Karpas-422 (cell line): ENCODE measurements at places on chromosomes 1 and 21. TPM values are rescaled to one million over a fixed set of nuclear protein-coding genes. Genes with fewer than 3 reads are reported as not detected.

The DNAJC28 gene
- total RNA-seq = 0.22 and 0.25 TPM in 2 replicates

The BGLAP gene
- total RNA-seq = 0.18 and 0.48 TPM in 2 replicates

The SLC35F3 gene
- not detected in 2 replicates for total RNA-seq

The FHAD1 gene
- total RNA-seq = 0.45 and 1.2 TPM in 2 replicates

The SH2D2A gene
- not detected in 2 replicates for total RNA-seq

The TEDDM1 gene
- total RNA-seq = not detected in 2 replicates

GRCh38 chr1:208535511-208535910 is 291.3 kb upstream of the PLXNA2 start:
- DNase-seq = no peak
- no peaks in the 10 kb centered on the region for H3K36me3 ChIP-seq
- no peaks in the 10 kb centered on the region for H3K27me3 ChIP-seq

DNA sequence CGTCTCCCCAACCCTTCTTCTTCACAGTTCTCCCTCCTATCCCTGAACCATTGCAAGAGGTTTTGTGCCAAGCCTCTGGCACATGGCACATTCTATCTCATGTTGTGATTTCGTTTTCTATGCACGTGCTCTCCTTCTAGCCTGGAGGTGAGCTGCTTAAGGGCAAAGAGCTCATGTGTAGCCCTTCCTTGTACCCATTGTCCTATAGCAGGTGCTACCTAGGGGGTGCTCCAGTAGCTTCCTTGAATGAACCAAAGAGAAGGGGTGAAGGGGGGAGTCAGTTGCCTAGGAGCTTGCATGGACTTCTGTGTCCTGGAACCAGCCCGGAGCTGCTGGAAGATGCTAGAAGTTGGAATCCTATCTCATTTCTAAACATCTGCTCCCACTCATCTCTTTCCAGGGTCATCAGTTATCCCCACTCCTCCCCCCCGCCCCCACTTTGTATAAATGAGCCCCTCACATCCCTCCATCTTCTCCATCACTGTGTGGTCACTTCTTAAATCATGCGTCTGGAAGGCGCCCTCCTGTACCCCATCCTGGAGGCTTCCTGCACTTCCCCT is 535 bp upstream of the DISC1 start:
- peak; percentile 60 for DNase-seq
- peaks cover 3% of the 10 kb centered on the region; the same call in 1 of the 2 replicates for H3K27me3 ChIP-seq
- H3K36me3 ChIP-seq = no peaks in the 10 kb centered on the region
- H3K4me3 ChIP-seq = peak overlapping the region; percentile 86

DNA sequence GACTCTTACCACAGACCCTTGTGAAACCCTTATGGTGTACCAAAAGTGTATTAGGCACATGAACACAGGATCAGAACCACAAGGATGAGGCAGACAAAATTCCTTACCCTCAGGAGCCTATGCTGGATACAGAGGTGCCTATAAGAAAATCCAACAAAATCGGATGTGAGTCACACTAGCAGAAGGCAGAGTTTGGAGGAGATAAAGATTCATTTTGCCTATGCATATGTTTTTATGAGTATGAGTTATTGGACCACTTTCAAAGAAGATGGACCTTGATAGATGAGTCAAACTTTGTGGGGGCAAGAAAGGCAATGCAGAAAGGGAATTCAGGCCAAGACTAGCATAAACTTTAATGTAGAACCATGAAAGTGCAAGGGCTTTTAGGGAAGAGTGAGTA is 17.0 kb downstream of the CAMK1G start:
- no peak overlapping the region for H3K27ac ChIP-seq
- H3K36me3 ChIP-seq = no peaks in the 10 kb centered on the region
- DNase-seq = no peak
- H3K4me3 ChIP-seq = no peak overlapping the region

DNA sequence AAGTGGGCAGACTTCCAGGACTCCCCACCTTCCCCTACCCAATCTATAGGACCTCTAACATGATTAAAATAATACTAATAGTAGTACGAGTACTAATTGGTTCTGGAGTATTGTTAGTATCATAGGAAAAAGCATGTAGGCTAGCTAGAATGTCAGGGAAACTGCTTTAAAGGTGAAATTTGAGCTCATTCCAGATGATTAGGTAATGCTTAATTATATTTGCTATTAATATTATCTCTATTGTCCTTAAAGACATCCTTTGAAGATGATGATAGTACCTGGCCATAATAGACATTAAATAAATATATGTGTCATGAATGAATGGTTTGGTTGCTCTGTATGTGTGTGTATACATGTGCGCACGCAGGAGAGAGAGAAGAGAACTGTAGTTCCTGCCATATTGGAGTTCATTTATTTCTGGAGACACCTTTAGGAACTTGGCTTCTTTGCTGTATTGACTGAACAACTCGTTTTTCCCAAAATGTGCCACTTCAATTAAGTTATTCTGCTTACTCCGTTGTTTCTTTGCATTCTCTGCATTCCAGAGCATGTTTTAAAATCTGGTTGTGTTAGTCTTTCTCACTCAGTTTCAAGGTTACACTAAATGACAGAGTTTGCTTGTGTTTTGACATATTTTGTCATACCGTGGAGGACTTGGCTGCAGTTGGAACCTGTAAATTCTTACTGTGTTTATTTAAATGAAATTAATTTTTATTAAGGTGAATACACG is 117.1 kb downstream of the OSBPL9 start:
- no peaks in the 10 kb centered on the region for H3K36me3 ChIP-seq
- no peak overlapping the region for H3K27ac ChIP-seq
- H3K27me3 ChIP-seq = no peaks in the 10 kb centered on the region
- H3K4me3 ChIP-seq = no peak overlapping the region
- peaks cover 48% of the 10 kb centered on the region for H3K4me1 ChIP-seq

- H3K36me3 ChIP-seq = no peaks in the 10 kb centered on the region
- no peak overlapping the region for H3K27ac ChIP-seq
- DNase-seq = no peak
- H3K27me3 ChIP-seq = no peaks in the 10 kb centered on the region
- H3K4me3 ChIP-seq = no peak overlapping the region
These were observed 70.4 kb upstream of the UBE2U start for GRCh38 chr1:64133036-64133435.

- DNase-seq = no peak
- H3K36me3 ChIP-seq = no peaks in the 10 kb centered on the region
- no peaks in the 10 kb centered on the region for H3K27me3 ChIP-seq
- H3K4me1 ChIP-seq = peaks cover 21% of the 10 kb centered on the region
- H3K27ac ChIP-seq = no peak overlapping the region
These were observed 1.2 kb downstream of the SMIM1 start for GRCh38 chr1:3773572-3774275.

DNA sequence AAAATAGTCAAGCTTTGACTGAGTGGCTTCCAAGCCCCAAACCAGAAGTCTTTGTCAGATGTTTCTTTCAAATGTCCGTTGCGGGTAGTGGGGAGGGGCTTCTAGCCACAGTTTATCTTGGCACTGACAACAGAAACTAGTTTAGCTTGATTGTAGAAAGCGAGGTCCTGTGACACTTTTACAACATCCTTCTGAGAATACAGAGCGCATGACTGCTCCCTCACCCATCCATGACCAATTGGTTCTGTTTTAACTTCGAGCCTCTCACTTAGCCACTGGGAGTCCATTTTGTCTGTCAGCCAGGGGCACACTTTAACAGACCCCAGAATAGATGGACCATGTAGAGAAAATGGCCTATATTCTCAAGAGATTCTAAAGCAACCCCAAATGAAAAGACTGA is 199.2 kb upstream of the ST6GALNAC5 start:
- H3K36me3 ChIP-seq = no peaks in the 10 kb centered on the region
- H3K27ac ChIP-seq = no peak overlapping the region
- 0 out of 2 replicates have a peak overlapping the region, but pooled peaks have one; percentile 17 for H3K4me3 ChIP-seq
- H3K4me1 ChIP-seq = peaks cover 28% of the 10 kb centered on the region
- H3K27me3 ChIP-seq = no peaks in the 10 kb centered on the region

DNA sequence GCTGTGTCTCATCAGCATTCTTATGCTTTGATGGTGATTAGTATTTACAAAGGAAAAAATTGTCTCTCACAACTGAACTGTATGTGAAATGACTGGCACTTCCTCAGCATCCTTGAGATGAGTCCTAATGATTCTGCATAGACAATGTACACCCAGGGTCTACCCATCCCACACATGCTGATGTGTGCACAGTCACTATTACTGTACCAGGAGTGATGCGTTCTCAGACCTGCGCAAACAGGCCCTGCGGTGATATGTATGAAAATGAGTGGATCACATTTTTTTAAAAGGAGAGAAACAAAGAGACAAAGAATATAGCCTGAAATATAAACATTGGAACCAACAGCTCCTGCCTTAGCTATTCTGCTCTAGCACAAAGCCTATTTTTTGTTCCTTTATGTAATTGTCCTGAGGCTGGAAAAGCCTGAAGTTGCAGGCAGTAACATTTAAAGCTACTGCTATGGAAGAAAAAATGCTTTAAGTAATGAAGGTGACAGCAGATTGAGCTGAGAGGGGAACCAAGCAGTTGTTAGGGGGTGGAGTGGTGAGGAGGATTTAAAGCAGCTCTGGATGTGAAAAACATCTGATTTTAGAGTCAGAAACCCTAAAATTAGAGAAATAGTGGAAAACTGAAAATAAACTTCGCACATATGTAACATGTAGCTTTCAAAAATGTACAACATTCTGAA is 5.5 kb downstream of the RCAN1 start:
- no peak overlapping the region for H3K4me3 ChIP-seq
- no peaks in the 10 kb centered on the region for H3K36me3 ChIP-seq
- no peak for DNase-seq
- no peak overlapping the region for H3K27ac ChIP-seq
- H3K4me1 ChIP-seq = peaks cover 6% of the 10 kb centered on the region; the same call in 1 of the 2 replicates

DNA sequence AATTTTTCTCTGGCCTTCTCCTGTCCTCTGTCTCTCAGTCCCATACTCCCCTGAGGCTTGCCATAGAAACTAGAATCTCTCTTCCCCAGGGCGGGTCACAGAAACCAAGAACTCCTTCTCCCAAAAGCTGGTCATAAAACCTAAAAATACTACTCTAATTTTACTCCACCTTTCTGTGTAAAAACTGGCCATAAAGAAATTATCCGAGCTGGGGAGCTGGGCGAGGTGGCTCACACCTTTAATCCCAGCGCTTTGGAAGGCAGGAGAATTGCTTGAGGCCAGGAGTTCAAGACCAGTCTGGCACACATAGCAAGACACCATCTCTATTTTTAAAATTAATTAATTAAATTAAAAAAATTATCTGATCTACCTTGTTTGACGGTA is 3.0 kb downstream of the ALG14 start:
- no peak for DNase-seq
- no peaks in the 10 kb centered on the region for H3K27me3 ChIP-seq
- H3K36me3 ChIP-seq = no peaks in the 10 kb centered on the region
- no peak overlapping the region for H3K27ac ChIP-seq
- peaks cover 16% of the 10 kb centered on the region for H3K4me1 ChIP-seq

DNA sequence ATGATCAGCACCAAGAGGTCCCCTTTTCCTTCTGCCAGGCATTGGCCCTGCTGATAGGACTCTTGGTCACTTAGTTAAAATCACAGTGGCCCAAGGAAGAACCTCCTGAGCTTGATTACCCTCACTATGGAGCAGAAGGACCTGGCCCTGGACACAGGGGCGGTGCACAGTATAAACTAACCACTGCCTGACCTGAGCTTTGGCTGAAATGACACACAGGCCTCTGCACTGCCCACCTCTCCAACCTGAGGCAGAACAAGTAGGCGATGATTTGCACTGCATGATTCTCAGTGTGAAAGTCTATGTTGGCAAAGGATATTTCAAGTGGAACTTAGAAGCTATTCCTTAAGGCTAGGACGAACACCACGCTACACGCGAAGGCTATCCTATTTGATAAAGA is 48.5 kb downstream of the CAPN2 start:
- no peaks in the 10 kb centered on the region for H3K4me1 ChIP-seq
- H3K4me3 ChIP-seq = no peak overlapping the region
- no peaks in the 10 kb centered on the region for H3K27me3 ChIP-seq
- DNase-seq = no peak
- H3K27ac ChIP-seq = no peak overlapping the region

- no peaks in the 10 kb centered on the region for H3K36me3 ChIP-seq
- no peak for DNase-seq
- 0 out of 2 replicates have a peak, but pooled peaks cover 4% of the 10 kb centered on the region for H3K27me3 ChIP-seq
- H3K4me3 ChIP-seq = no peak overlapping the region
- no peaks in the 10 kb centered on the region; the same call in 1 of the 2 replicates for H3K4me1 ChIP-seq
These were observed 9.2 kb upstream of the NOS1AP start for GRCh38 chr1:162060314-162060713.

- H3K4me3 ChIP-seq = no peak overlapping the region
- no peaks in the 10 kb centered on the region for H3K36me3 ChIP-seq
- H3K27me3 ChIP-seq = no peaks in the 10 kb centered on the region; the same call in 1 of the 2 replicates
- DNase-seq = no peak
- H3K27ac ChIP-seq = no peak overlapping the region
- H3K4me1 ChIP-seq = peaks cover 4% of the 10 kb centered on the region
These were observed 4.9 kb downstream of the CAMK2N1 start for GRCh38 chr1:20480951-20481617.

DNA sequence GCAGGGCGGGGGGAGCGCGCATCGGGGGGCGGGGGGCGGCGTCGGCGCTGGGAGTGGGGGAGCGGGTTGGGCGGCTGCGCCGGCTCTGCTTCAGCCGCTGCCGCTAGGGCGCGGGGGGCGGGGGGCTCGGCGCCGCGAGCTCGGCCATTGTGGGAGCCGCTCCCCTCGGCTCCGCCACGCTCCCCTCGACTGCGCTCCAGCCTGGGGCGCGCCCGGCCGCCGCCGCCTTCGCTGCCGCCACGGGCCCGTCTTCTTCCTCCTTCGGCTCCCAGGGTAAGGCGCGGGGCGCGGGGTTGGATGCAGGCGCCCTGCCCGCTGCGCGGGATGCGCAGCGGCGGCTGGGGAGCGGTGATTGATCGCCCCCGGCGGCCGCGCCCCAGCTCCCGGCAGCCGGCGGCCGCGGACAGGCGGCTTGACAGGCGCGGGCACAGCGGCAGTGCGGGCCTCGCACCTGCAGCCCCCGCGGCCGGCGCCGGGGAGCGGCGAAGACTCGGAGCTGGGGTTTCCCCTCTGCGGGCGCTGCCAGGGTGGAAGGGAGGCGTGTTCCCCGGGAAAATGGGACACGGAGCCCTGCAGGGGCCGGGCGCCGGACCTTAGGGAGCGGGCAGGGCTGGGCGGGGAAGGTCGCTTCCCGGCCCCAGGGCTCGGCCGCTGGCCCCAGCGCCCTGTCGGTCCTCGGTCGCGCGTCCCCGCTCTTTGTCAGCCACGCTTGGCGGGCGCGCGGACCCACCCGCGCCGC is 55.3 kb downstream of the NDUFS5 start:
- DNase-seq = no peak
- H3K27me3 ChIP-seq = no peaks in the 10 kb centered on the region
- H3K27ac ChIP-seq = no peak overlapping the region

DNA sequence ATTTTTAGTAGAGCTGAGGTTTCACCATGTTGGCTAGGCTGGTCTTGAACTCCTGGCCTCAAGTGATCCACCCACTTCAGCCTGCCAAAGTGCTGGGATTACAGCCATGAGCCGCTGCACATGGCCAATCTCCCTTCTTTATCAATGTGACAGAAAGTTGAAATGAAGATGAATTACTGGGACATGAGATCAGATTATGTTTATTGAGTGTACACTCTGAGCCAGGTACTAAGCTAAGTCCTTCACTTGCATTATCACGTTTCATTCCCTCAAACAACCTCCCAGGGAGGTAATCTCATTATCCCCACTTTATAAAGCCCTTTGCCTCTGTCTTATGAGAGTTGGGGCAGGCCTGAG is 6.3 kb upstream of the CHI3L2 start:
- no peak for DNase-seq
- H3K27me3 ChIP-seq = no peaks in the 10 kb centered on the region
- peaks cover 72% of the 10 kb centered on the region for H3K4me1 ChIP-seq
- no peaks in the 10 kb centered on the region for H3K36me3 ChIP-seq
- peak overlapping the region; percentile 96 for H3K27ac ChIP-seq
- H3K4me3 ChIP-seq = peak overlapping the region; percentile 36; the same call in 1 of the 2 replicates
